CD4-positive, CD25-positive, alpha-beta regulatory T cell (primary cell): ENCODE measurements at places on chromosomes 4 and X. TPM values are rescaled to one million over a fixed set of nuclear protein-coding genes. Genes with fewer than 3 reads are reported as not detected.

GRCh38 chr4:4868040-4868757 lies 8.7 kb downstream of the MSX1 start:
- peaks cover 18% of the 10 kb centered on the region for H3K4me1 ChIP-seq
- no peak for DNase-seq
- H3K36me3 ChIP-seq, result no peaks in the 10 kb centered on the region

- H3K4me1 ChIP-seq, result no peaks in the 10 kb centered on the region
- no peaks in the 10 kb centered on the region for H3K36me3 ChIP-seq
- no peak overlapping the region for H3K4me3 ChIP-seq
- H3K27ac ChIP-seq, result no peak overlapping the region
Observed at GRCh38 chrX:16207634-16208033, 40.4 kb downstream of the MAGEB17 start.

DNA sequence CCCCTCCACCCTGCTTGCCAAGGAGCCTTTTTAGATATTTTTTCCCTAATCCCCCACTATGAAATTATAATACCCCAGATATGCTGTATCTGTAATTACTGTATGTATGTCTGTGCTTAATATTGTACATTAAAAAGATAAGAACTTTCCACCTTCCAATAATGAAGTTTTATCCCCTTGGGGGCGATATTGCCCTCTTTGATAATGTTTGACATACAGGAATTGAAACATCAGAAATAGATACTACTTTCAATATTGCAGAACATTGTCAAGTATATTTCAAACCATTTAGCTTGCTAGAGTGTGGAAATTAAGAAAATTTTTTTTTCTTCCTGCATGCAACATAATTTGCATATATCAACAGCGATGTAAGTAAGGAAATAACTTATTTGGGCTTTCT lies 58.9 kb downstream of the NAF1 start:
- H3K36me3 ChIP-seq, result no peaks in the 10 kb centered on the region
- DNase-seq, result no peak
- no peak overlapping the region for H3K27ac ChIP-seq

GRCh38 chr4:167117273-167117672 lies 117.0 kb downstream of the SPOCK3 start:
- no peaks in the 10 kb centered on the region for H3K27me3 ChIP-seq
- H3K36me3 ChIP-seq, result no peaks in the 10 kb centered on the region
- H3K4me1 ChIP-seq, result no peaks in the 10 kb centered on the region
- no peak for DNase-seq
- no peak overlapping the region for H3K27ac ChIP-seq
- H3K4me3 ChIP-seq, result no peak overlapping the region

Gene GRID2
- not detected for total RNA-seq

Gene CAPN6
- total RNA-seq, result not detected

Gene PF4V1
- total RNA-seq, result 3.0 TPM

Gene TKTL1
- 8.1 TPM for total RNA-seq

Gene TLR1
- 9.8 TPM for total RNA-seq
